ENCODE measurements at places on chromosomes 2 and 18.
A peak's percentile ranks its signal among the peaks of the same experiment; 100 is the strongest.

GRCh38 chr18:62452280-62452831, 70.5 kb upstream of the ZCCHC2 start:
- no peak for DNase-seq

DNA sequence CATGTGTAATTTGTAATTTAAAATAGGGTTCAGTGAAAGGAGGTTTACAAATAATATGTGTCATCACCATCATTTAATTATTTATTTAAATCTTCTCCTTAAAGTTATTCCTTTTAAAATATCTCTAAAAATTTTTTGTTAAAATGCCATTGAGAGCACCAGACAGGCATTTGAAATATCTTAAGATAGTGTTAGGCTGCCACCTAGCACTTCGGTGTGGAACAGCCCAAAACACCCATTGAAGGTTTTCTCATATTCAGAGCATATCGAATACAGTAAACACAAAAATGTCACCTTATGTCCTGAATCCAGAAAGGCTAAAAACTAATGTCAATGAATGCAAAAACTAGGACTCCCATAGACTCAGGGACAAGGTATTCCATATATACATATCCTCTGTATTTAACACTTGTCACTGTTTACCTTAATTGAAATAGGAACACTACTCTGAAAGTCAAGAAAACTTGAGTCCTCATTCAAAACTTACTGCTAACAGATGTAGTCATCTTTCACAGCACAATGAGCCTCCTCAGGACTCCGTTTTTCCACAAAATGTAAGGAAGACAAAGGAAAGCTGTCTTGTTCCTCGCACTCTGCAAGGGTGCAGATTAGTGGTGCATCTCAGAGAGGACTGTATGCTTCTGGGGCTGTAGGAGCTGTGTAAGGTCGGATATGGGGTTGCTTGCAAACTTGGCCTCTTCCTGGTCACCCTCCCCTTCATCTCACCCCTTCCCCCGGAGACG, 329.5 kb downstream of the PAX3 start:
- peak; percentile 17 for DNase-seq

- no peak for DNase-seq
Measured at GRCh38 chr2:239674101-239674980, 273.5 kb upstream of the HDAC4 start.

DNA sequence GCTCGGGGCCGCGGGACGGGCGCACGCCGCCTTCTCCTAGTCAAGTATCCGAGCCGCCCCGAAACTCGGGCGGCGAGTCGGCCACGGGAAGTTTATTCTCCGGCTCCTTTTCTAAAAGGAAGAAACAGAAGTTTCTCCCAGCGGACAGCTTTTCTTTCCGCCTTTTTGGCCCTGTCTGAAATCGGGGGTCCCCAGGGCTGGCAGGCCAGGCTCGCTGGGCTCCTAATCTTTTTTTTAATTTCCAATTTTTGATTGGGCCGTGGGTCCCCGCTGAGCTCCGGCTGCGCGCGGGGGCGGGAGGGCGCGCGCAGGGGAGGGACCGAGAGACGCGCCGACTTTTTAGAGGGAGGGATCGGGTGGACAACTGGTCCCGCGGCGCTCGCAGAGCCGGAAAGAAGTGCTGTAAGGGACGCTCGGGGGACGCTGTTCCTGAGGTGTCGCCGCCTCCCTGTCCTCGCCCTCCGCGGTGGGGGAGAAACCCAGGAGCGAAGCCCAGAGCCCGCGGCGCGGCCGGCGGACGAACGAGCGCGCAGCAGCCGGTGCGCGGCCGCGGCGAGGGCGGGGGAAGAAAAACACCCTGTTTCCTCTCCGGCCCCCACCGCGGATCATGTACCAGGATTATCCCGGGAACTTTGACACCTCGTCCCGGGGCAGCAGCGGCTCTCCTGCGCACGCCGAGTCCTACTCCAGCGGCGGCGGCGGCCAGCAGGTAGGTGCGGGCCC, 617 bp downstream of the FOSL2 start:
- DNase-seq = no peak

GRCh38 chr2:42752314-42752713, 11.6 kb downstream of the OXER1 start:
- DNase-seq = no peak

DNA sequence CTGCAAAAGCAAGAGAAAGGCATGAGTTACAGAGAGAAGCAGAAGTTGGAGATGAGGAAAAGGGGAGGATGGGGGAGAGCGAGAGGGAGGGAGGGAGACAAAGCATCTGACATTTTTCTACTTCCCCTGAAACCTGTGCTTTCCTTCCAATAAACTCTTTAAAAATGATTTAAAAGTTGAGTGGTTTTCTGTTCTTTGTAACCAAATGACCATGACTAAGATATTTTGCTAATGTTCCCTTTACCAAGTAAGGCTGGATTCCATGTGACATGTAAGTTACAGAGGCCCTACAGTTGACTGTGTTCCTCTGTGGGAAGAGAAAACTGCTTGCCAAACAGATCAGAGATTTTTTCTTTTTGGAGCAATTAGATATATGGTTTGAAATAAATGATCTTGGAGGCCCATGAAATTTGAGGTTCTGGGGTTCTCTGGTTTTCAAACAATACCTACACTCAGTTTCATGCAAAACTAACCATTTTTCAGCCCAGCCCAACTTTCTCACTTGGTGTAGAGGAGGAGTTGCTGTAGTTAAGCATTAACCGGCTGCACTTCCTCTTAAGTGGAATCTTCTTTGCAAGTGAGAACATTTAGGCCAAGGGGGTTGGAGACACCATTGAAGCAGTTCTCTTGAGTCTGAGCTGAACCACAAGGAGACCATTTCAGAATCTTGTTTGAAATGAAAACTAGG, 34.5 kb downstream of the INSIG2 start:
- DNase-seq = no peak

GRCh38 chr2:112602917-112603316, 18.5 kb downstream of the CHCHD5 start:
- no peak for DNase-seq

- no peak for DNase-seq
Measured at GRCh38 chr18:56373601-56374000, 264.8 kb downstream of the TXNL1 start.

DNA sequence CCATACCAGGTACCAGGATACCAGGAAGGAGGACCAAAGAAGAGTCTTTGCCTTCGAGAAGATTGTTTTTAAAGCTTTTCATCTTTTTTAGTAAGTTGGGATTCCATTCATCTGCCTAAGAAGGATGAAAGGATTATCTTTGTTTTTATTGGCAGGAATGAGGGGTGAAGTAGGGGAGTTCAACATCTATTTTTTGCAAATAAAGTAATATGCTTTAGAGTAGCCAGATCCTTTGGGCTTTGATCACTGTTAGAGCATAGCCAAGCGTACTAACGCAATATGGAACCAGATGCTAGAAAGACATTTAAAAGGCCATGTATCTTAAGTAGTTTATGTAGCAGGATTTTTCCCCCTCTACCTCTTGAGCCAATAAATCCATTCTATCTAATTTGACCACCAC, 133.0 kb downstream of the PRPF40A start:
- no peak for DNase-seq

DNA sequence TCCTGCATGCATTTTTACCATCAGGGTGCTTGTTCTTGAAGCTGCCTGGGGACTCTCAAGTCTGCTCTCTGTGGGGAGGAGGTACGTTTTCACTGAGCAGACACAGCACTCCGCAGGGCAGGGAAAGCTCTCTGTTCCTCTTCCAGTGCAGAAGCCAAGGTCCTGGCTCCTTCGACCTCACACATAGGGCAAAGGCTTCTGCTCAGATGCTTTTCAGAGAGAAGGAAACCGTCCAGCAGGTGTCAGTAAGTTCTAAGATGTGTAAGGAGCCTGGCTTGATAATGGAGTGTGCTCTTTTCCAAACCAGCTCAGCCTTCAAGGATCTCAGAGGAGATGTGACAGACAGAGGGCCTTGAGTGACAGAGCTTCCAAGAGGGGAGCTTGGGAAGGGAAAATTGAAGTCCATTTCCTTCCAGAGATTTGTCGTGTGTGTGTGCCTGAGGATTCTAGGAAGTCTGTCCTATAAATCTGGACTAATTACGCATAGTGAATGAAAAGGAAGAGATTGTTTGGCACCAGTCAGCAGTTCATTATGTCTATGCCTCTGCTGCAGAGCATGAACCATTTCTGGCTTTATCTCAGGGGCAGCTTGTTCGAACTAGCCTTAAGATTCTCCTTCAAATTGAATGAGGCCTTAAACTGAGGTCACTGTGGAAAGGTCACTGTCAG, 67.3 kb upstream of the UPP2 start:
- DNase-seq = peak; percentile 79

- DNase-seq = no peak
Measured at GRCh38 chr18:44911773-44912172, 231.1 kb downstream of the SETBP1 start.

DNA sequence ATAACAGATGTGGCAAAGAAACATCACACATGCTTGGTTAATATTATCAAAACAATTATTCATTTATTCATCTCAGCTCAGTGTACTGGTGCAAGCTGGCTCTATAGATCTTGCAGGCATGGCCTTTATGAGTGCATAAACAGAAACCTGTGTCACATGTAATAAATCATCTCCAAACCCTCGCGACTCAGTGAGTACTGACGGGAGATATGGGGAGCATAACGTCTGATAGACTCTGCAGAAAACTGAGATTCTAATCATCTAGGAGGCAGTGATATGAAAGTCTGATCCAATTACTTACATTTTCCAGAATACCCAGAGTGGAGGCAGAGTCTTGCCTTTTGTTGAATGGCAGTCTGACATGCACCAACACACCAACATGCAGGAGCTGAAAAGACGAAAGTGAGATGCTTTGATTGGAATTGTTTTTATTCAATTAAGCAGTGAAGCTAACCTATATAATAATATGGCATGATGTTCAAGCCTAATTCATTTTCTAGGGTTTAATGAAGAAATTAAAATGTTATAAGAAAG, 416.8 kb downstream of the RNF144A start:
- DNase-seq = no peak

GRCh38 chr2:48235076-48235475, 294.9 kb upstream of the STON1 start:
- peak; percentile 10 for DNase-seq

- DNase-seq = no peak
Measured at GRCh38 chr2:30266051-30266621, 34.8 kb downstream of the LBH start.

DNA sequence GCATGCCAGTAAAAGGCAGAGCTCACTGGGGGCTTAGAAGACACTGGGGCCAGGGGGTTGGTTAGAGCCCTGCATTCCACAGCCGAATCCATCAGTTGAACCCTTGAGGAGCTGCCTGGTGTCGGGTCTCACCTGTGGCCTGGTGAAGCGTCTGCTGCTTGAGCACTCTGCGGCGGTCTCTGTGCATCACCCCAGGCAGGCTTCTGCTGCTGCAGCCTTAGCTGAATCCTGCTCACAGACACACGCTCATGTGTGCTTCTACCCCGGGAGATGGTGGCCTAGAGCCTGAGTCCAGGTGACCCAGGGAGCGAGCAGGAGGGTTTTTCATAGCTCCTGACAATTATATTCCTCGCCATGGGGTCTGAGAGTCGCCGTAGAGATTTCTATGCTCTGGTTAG, 192.1 kb downstream of the MGAT5 start:
- no peak for DNase-seq

- DNase-seq = no peak
Measured at GRCh38 chr2:201369775-201370174, 12.6 kb upstream of the FLACC1 start.

DNA sequence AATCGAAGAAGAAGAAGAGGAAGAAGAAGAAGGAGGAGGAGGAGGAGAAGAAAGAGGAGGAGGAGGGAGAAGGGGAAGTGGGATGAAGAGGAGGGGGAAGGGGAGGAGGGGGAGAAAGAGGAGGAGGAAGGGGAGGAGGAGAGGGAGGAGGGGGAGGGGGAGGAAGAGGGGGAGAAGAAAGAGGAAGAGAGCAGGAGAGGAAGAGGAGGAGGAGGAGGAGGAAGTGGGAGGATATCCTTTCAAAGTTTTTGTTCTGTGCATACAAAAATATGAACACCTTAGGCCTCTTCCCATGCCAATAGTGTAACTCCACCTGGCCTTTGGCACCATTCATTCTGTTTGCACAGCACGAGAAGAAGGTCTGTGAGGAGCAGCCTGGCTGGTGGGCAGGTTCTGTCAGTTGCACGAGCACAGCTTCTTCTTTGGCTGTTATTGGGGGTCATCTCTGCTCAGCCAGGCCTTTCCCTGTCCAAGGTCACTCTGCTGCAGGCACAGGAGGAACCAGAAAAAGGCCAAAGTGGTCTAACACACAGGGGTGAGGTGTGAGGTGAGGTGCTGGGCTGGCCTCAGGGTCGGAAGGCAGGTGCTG, 25.8 kb upstream of the PLB1 start:
- DNase-seq = peak; percentile 30

DNA sequence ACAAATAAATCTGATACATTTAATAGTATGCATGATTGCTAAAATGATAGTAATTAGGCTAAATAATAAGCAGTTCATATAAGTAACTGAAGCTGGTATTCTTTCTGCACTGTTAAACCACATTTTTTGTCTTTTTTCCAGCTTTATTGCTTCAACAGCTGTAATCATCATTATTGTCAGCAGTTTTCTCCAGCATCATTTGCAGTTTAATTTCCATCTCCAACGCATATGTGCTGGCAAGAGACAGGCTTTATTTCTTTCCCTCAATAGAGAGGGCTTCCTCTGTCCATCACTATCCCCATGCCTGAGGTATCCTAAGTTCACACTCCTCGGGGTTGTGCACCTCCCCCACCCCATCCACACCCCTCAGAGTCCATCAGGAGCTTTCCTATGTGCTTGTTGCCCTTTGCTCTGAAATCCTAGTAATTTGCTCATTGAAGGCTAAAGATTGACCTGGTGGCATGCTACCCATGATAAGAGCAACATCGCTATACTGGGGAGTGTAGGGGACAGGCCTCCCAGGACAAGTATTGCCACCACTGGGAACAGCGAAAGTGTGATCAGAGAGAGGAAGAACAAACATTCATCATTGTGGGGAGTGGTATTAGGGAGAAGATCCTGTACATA, 37.1 kb downstream of the B4GALT6 start:
- no peak for DNase-seq

DNA sequence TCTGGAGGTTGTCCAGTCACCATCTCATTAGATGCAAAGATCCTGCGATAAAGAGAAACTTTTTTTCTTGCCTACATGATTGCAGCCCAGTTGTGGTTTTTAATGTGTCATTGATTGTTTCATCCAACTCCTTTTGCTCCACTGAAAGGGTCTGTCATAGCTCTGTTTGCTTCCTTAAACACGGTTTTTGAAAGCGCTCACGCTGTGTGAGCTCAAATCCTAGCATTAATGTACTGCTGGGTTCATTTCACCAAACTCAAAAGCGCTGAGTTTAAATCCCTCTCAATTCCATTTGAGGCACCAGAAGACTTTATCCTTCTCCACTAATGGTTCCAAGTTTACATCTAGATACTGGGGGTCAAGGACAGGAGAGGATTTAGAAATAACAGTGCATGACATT, 53.6 kb downstream of the CDK15 start:
- DNase-seq = no peak

GRCh38 chr2:58377181-58377580, 136.1 kb upstream of the FANCL start:
- no peak for DNase-seq

All from LNCaP clone FGC (cell line).